ENCODE measurements at places on chromosomes 5 and 9.

- DNase-seq, result peak; percentile 40
Measured at GRCh38 chr5:164688437-164688836, 1183.0 kb downstream of the MAT2B start.

DNA sequence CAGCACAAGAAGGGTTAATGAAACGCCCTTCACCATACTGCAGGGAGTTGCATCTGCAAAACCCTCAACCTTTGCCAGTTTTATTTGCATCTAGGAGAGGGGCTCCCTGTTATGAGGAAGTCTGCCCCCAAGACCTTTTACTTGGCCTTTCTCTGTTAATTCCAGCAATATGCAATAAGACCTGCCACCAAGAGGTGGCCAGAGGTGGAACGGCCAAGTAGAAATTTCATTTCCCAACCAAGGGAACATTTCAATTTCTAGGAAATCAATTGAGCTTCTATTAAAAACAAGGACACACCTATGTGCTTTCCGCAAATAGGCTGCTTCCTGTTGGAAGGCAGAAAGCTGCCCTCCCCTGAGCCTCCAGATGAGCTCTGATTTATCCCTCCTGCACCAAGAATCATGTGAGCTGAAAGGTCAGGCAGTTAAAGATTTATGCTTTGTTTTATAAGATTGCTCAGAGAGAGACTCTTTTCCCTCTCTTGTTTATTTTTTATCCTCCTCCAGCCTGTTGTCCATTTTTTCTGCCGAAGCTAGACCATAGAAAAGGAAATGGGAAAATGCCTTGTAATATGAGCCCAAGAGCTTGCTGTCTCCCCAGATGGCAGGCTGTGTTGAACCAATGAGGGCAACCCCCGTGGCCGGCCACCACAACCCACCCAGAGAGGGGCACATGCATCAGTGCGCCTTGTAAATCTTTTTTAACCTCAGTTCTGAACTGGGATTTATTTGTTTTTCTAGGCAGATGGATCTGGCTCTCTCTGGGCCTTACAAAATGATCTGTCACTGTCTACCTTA, 572.8 kb downstream of the TLE1 start:
- DNase-seq, result no peak

GRCh38 chr5:135223891-135224625, 175.0 kb downstream of the MACROH2A1 start:
- no peak for DNase-seq

DNA sequence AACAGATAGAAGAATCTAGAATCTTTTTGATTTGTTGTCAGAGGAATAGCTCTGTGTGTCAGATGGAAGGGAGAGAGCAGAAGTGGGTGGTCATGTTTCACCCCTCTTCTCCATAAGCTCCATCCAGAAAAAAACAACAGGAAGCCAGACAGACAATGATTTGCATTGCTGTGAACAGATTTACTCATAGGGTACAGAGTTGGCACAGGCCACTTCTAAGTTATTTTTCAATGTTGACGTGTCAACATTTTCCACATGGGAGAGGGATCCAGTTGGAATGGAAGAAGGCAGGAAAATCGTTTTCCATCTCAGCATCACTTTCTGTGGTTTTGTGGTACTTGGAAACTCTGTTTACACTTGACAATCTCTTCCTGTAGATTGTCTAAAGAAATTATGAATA, 86.7 kb downstream of the INSYN2B start:
- no peak for DNase-seq

GRCh38 chr9:89919171-89919681, 314.4 kb downstream of the GADD45G start:
- peak; percentile 15 for DNase-seq

- no peak for DNase-seq
Measured at GRCh38 chr9:94031380-94031779, 52.9 kb upstream of the PTPDC1 start.

GRCh38 chr5:40568548-40568947, 111.2 kb upstream of the PTGER4 start:
- DNase-seq, result no peak

All from NCI-H2081 (cell line).